ENCODE measurements at places on chromosomes 11 and 22. TPM values are rescaled to one million over a fixed set of nuclear protein-coding genes. Genes with fewer than 3 reads are reported as not detected.
A peak's percentile ranks its signal among the peaks of the same experiment; 100 is the strongest.

GRCh38 chr11:119615003-119615881 is 113.8 kb downstream of the NECTIN1 start:
- DNase-seq = no peak

GRCh38 chr22:33707581-33707980 is 212.7 kb downstream of the LARGE1 start:
- DNase-seq = no peak

DNA sequence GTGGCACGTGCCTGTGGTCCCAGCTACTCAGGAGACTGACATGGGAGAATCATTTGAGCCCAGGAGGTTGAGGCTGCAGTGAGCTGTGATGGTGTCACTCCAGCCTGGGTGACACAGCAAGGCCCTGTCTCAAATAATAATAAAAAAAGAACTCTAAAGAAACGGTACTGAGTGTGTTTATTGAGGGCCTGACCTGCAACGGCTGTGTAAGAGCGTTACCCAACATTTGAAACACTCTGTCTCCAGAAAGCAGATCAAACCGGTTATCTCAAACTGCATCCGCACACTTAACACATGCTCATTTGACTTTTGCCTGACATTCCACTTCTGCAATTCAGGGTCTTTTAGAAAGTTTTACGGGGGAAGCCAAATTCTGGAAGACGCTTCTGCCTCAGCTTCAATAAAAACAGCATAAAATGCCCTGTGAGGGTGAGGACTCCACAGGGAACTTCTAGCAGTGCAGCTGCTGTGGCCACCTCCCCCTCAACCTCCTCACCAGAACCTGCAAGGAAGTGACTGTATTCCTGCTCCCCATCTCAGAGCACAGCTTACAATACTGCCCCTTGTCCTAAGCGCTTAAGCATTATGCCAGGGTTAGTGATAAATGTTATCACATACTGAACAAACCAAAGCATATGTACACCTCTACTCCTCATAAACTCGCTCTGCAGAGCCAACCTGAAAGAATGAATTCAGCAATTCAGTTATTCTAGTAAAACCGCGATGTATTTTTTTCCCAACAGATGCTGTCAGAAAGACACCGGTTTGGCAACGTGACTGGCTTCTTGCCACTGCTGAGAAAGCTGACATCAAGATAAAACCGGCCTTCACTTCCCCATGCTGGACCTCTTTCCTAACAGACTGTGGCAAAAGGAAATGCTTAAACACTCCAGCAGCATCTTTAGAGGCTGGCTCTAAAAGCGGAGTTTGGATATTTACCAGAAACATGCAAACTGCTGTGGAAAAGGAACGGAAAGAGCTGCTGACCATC is 52.2 kb downstream of the PRDM10 start:
- DNase-seq = peak; percentile 25

- no peak for DNase-seq
These were observed 80.4 kb downstream of the TRMU start for GRCh38 chr22:46415776-46416519.

DNA sequence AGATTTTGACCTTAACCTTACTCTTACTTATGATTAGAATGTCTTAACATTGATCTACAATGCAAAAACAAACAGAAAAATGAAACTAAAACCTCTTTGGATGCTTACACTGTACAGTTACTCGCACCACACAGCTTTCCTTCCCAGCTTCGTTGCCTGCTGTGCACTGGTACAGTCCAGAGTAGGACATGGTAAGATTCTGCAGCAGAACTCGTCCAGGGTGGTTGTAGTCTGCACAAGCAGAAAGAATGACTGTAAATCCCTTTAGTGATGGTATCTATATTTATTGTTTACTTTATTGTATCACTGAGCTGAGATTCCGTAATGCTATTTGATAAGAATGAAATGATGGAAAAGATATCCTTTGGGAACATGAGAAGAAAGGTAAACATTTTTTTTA is 21.0 kb upstream of the HSPA8 start:
- DNase-seq = no peak

The CHRDL2 gene
- 6.5 TPM for total RNA-seq

GRCh38 chr11:26578998-26579661 is 7.1 kb upstream of the MUC15 start:
- DNase-seq = no peak

GRCh38 chr11:96237766-96238266 is 105.2 kb downstream of the MAML2 start:
- DNase-seq = no peak

The HTR3B gene
- not detected for total RNA-seq

- DNase-seq = peak; percentile 52
These were observed 390.0 kb downstream of the TENM4 start for GRCh38 chr11:79050786-79051185.

DNA sequence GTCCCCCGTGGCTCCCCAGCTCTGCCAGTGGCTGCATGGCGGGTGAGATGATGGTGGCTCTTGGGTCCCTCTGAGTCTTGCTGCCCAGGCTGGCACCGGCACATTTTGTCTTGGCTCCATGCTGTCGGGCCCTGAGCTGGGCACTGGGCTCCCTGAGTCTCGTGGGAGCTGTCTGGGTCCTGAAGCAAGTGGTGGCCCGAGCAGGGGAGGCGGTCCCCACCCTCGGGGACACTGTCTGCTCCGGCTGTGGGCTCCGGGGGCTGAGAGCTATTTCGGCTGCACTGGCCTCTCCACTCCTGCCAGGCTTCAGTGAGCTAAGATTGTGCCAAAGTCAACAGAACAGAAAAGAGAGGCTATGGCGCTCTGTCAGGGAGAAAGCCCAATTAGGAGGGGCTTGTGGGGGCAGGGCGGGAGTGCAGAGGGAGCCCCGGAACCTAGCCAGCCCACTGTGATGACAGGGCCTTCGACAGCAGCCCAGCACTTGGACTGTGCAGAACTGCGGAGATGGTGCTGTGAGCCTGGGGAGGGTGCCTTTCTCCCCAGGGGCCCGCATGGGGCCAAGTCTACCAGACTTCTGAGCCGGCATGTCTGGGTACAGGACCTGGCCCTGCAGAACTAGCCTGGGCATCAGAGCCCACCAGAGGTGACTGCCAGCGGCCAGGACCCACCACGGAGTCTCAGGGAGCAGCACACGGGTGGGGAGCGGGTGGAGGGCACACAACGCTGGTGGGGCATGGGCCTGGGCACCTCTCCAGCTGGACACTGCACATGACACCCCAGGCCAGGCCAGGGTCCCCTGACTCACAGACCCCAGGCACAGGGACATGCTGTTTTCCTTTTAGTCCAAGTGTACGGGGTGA is 38.0 kb downstream of the RTN4R start:
- DNase-seq = no peak

- no peak for DNase-seq
These were observed 19.2 kb downstream of the GLYATL1 start for GRCh38 chr11:58958500-58958899.

GRCh38 chr11:4607096-4607495 is 935 bp downstream of the TRIM68 start:
- DNase-seq = no peak

GRCh38 chr11:100574894-100575769 is 112.0 kb upstream of the ARHGAP42 start:
- no peak for DNase-seq

- DNase-seq = no peak
These were observed 24.4 kb upstream of the FBLN1 start for GRCh38 chr22:45478108-45478771.

- DNase-seq = no peak
These were observed 38.6 kb downstream of the SERGEF start for GRCh38 chr11:17974246-17974645.

The OR5P2 gene
- total RNA-seq = not detected

The OR5B21 gene
- total RNA-seq = not detected

DNA sequence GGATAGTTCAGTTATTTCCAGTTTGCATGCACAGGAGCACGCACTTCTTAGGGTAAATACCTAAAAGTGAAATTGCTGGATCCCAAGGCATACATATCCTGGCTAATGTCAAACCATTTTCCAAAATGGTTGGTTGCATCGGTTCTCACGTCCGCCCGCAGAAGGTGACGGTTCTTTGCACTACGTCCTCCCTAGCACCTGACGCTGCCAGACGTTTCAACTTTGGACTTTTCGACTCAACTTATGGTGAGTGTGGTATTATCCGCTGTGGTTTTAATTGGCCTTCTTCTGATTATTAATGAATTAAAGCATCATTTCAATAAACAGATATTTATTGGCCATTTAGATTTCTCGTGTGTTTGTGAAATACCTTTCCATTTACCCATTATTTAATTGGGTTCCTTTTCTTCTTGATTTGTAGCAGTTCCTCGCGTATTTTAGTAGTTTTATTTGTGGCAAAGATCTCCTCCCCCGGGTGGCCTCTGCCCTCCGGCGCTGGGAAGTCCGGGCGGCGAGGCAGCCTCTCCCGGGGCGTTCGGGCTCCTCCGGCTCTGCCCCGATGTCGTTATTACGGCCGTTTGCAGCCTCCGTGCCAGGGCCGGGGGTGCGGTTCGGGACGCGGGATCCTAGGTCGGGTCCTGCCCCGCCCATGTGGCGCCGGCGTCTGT is at the start of gene JHY:
Gene JHY (plus strand): TSS at position 571 of the 668 bp plus-strand sequence. CDS start 3,091 bp downstream, outside the sequence.
- no peak for DNase-seq

The RAG2 gene
- total RNA-seq = not detected

The BCL2L13 gene
- total RNA-seq = 111 TPM

DNA sequence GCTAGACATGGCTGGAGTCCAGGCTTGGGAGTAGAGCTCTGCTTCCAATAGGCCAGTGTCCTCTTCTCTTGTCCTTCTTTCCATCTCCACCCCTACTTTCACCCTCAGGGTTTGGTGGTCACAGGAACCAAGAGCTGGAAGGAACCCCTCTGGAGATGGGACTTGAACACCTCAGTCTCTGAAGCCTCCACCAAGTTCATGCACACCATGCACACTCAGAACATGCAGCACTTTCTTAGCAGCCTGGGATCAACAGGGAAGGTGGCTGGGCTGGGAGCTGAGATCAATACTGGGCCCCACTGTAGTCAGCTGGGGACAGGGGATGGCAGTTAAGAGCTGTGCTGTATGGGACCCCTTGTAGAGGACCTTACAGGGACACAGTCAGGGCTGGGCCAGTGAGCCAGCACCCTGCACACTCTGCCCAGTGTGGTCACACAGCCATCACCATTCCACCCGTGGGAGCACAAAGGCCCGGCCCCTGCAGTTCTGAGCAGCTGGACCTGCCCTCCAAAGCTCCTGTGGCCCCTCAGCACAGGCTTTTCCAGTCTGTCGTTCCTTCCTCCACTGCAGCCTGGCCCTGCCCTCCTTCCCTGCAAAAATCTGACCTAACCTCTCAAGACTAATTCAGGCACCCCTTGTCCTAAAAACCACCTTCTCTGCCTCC is 47.7 kb downstream of the GAB4 start:
- no peak for DNase-seq

- DNase-seq = no peak
These were observed 235.4 kb downstream of the METTL15 start for GRCh38 chr11:28343304-28344233.

The OLFML1 gene
- total RNA-seq = 7.3 TPM

DNA sequence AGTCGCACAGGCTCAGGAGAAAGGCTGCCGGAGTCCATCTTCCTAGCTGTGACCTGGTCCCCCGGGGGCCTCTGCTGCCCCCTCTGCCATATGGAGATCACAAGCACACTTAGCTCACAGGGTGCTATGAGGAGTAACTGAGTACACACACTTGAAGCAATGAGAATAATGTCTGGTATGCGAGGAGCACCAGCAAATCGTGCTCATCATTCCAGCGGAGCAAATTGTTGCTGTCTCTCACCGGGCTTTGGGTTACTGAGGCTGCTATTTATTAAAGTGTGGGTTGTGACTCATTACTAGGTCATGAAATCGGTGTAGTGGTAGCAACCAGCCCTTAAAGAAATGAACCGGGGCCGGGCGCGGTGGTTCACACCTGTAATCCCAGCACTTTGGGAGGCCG is 48.1 kb upstream of the EIF3D start:
- DNase-seq = no peak

DNA sequence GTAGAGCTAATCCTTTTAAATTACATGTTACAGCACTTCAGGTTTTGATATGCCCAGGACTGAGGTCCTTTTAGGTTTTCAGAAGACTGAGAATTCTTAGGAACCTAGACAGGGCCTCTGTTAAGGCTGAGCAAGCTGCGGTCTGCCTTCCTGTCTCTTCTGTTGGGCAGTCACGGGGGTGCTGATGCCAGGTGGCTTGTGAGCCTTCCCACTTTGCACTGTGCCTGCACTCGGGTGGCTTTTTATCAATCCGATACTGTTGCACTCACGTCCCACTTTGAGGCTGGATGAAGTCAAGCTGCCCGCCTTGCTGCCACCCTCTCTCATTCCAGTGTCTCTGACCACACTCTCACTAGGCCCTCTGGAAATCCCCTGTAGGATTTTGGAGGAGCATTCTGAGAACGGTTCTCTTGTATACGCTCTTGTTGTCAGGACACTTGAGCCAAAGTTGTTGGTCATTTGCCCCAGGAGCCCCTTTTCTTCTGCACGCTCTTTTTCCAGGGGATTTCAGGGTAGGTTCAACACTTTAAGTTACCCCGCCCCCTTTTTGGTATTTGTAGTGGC is 141.8 kb downstream of the TEAD1 start:
- DNase-seq = peak; percentile 26

DNA sequence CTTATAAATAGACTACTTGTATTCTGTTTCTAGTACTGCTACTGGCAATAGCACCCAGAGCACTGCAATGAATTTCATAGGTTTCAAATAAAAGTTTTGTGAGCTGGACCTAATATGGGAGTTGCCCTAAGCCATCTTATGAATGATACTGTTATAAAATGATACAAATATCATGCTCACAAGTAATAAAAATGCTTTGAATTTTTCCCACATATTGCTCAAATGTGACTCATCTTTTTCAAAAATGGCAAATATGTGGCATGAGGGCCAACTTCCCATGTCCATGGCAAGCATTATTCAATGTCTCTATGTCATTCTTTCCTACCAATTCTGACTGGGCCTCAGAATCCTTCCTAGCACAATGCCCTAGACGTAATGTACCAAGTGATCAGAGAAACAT is 137.6 kb downstream of the TRPC6 start:
- no peak for DNase-seq

The PHETA2 gene
- 3.4 TPM for total RNA-seq

DNA sequence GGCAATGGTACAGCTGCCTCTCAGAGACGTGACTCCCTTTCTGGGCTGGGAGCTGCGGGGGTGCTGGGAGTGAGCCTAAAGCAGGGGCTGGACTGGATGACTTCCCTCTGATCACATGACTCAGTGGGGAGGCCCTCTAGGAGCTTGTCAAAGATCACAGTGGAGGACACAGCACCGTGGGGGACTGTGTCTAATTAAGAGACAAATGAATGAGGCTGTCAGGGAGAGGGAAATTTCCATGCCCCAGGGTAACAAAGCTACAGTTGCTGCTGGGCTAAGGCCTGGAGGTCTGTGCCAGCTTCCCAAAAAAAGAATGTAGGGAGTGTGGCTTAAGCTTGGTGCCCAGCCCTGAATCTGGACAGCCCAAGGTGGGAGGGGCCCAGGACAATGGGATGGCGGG is 262.8 kb upstream of the PLET1 start:
- DNase-seq = peak; percentile 19

The CSF2RB gene
- 2.8 TPM for total RNA-seq

The MYEOV gene
- total RNA-seq = not detected

GRCh38 chr11:106278391-106278790 is 200.9 kb downstream of the AASDHPPT start:
- DNase-seq = no peak

The KIF18A gene
- 0.25 TPM for total RNA-seq

The ACCS gene
- total RNA-seq = 7.9 TPM
